ENCODE measurements at places on chromosomes 2 and 18.

DNA sequence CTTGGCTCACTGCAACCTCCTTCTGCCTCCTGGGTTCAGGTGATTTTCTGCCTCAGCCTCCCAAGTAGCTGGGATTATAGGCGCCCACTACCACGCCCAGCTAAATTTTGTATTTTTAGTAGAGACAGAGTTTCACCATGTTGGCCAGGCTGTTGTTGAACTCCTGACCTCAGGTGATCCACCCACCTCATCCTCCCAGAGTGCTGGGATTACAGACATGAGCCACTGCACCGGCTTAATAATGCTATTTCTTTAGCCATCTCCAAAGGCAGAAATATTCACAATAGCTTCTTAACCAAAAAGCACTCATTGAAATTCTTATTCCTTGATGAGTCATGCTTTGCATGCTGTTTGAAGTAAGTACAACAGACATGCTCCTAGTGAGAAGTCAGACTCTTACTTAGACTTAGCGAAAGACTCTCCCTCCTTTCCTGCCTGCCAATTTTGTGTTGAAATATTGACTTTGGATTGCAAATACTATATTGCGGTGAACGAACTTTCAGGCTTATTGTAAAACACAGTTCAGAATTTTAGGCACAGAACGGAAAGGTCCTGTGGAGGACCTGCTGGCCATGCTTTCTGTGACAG, 4.4 kb downstream of the ACTR3 start:
- DNase-seq, result peak; percentile 60

- DNase-seq, result no peak
Measured at GRCh38 chr18:60090170-60090569, 190.4 kb downstream of the PMAIP1 start.

GRCh38 chr2:60693551-60693950, 62.5 kb upstream of the PAPOLG start:
- DNase-seq, result no peak

GRCh38 chr2:61604433-61604832, 66.3 kb upstream of the XPO1 start:
- DNase-seq, result no peak

DNA sequence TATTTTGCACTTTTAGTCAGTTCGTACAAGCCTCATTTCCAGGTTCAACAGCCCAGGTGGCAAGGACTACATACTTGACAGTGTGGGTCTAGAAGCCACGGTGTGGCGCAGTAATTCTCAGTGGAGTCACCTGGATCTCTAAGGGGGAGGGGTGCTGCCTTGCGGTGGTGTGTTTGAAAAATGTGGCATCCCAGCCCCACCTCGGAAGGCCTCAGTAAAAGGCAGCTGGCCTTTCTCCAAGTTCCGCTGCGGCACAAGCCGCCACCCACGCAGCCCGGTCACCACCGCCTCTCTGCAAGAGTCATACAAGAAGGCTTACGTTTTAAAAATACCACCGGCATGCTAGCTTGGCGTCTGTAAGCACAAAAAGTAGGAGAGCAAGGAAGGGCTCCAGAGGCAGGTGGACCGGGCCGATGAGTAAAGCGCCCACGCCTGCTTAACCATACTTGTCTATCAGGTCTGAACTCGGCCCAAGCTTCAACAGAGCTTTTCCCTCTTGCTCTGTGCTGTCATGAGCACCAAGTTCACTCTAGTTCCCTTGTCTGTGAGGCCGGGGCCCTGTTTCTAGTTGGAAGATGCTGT, 49.5 kb downstream of the SPRED2 start:
- peak; percentile 51 for DNase-seq

- DNase-seq, result peak; percentile 95
Measured at GRCh38 chr2:40240070-40240469, 211.8 kb downstream of the SLC8A1 start.

GRCh38 chr2:209688385-209688784, 83.2 kb upstream of the UNC80 start:
- DNase-seq, result no peak

DNA sequence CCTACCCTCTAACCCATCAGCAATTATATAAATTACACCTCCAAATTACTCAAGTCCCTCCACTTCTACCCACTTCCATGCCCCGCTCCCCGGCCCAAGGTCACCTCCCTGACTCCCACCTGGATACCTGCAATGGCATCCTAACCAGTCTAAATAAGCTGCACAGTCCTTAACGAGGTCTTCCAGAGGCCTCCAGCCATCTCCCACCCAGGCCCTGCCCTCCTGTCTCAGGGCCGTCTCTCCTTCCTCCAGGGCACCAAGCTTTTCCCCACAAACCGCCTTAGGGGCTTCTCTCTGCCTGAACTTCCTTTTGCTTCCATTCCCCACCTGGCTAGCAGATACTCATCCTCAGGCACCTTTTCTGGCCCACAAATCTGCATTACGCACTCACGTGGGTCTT, 4.8 kb downstream of the L3MBTL4 start:
- no peak for DNase-seq

DNA sequence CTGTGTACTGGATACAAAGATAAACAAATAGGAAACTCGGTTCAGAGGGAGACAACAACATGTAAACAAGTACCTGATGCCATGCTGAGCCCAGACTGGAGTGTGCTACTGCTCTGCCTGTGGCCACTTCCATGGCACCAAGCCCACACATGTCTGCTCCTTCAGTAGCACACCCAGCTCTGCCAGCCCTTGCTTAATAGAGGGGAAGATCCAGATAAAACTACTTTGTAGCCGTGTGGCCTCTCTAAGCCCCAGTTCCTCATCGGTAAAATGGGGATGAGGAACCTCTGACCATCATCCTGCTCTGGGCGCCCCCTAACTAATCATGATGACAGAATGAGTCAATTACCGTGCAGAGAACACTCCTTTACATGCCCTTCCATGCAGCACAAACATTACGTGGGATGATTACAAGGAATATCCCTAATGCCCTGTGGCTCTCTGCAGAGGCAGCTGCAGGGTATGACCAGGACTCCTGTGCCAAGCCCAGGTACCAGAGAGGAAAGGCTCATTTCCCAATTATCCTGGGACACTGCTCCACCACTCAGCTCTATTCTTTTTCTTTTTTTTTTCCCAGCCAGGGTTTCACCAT, 34.9 kb downstream of the DNMT3A start:
- DNase-seq, result no peak

GRCh38 chr2:8537562-8538155, 144.2 kb upstream of the ID2 start:
- DNase-seq, result no peak

DNA sequence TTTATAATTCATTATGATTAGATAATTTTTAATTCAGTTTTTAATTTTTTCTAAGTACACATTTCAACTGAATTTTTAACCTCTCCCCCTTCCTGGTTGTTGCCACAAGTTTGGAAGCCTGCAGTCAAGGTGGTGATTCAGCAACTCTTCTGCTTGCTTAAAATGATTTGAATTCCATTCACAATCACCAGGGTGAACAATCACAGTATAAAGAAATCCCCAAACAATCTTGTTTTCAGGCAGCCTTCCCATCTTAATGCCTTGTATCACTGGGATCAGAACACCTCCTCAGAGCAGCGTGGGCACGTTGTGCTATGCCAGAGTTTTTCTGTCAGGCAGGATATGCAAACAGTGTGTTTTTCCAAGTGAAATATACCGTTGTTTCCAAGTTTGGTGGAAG, 46.7 kb upstream of the BARD1 start:
- DNase-seq, result no peak
